ENCODE measurements at places on chromosomes 2 and 18.

- DNase-seq: no peak
These were observed 25.6 kb downstream of the DNMT3A start for GRCh38 chr2:25316101-25316500.

DNA sequence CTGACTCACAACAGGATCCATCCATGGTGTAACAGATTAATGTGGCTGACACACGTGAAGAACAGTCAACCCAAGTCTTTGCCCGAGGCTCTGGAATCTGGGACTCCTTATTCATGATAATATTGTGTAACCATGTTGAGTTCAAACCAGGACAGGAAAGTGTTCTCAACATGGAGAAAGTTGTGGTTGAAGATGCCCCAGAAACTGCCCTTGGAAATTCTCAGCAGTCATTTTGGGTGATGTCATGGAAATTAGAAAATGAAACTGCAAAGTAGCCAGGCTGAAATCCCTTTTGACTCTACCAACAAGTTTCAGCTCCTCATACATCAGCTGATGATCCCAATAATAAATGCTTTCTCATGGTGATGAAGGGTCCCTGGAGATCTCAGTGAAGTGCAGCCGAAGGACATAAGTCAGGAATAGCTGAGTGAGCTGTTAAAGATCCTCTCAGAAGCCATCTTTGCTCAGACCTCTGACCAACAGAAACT is 307.7 kb downstream of the TNS1 start:
- DNase-seq: peak; percentile 94

- no peak for DNase-seq
These were observed 13.2 kb downstream of the SH2D6 start for GRCh38 chr2:85431570-85432205.

DNA sequence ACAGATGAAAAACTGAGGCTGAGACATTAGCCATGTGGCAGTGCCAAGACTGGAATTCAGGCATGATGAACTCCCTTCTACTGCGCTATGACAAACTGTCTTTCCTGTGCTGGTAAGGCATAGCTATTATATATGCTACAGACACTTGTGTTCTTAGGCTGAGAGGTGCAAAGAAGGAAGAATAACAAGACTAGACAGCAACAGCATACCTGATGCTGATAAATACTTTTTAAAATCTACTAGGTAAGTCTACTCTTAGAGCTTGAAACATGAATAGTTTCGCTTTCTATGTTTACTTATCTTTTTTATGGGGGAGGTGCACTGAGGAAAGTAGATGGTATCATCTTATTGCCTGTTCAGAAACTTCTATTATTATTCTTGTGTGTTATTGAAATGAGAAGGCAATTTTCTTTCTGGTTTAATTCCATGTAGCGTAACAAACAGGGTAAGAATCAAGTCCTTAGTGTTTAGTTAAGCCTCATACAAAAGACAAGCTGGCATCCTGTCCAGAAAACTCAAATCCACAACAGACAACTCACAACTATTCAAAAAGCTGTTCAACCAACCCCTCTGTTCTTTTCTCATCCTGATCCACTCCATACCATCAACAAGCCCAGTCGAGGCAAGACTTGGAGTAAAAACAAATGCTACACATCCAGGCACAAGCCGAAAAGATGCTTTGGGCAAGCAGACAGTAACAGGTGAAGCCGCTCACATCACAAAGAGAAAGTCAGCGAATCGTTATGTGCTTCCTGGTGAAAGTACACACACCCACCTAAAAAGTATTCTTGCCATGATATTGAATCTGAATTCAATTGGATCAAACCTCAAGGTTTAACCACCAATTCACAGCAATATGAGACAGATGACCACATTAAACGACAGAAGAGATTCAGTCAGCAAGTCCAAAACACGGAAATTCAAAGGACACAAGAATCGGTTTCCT is 1.5 kb downstream of the TTC32 start:
- peak; percentile 37 for DNase-seq

GRCh38 chr2:78749638-78750037 is 275.9 kb upstream of the REG3G start:
- DNase-seq: no peak

GRCh38 chr2:39786761-39787522 is 7.9 kb upstream of the THUMPD2 start:
- DNase-seq: no peak

- DNase-seq: no peak
These were observed 12.1 kb downstream of the PTCD3 start for GRCh38 chr2:86118130-86118529.

GRCh38 chr18:51164761-51165281 is 32.7 kb downstream of the MEX3C start:
- DNase-seq: no peak

DNA sequence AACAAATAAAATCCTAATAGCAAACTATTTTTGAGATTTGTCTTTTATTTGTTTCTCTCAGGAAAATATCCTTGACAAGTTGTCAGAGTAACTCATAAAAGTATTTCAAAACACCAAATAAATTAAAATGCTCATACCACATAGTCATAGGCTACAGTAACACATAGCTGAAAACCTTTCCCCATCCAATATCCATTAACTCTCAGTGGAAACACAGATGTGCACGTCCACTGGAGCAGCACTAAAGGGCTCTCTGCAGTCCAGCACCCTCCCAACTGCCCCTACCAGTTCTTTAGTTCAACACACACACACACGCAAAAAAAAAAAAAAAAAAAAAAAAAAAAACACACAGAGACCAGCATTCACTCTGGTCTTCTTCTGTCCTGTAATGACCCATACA is 879 bp upstream of the XDH start:
- DNase-seq: no peak

- DNase-seq: peak; percentile 75
These were observed 494 bp downstream of the ANKZF1 start for GRCh38 chr2:219230059-219230540.
